ENCODE measurements at places on chromosomes 5 and 9. TPM values are rescaled to one million over a fixed set of nuclear protein-coding genes. Genes with fewer than 3 reads are reported as not detected.

Gene CD274
- polyA plus RNA-seq: 0.98 TPM

Gene STKLD1
- not detected for polyA plus RNA-seq

Gene MEIKIN
- not detected for polyA plus RNA-seq

Gene C6
- not detected for polyA plus RNA-seq

Gene GFI1B
- polyA plus RNA-seq: 0.46 TPM

Gene KCNN2
- 6.1 TPM for polyA plus RNA-seq

Gene SLC6A19
- polyA plus RNA-seq: 0.11 TPM

Gene PCDHGA9
- 5.2 TPM for polyA plus RNA-seq

Gene PRUNE2
- polyA plus RNA-seq: 23.2 TPM

Gene MRPL36
- polyA plus RNA-seq: 24.3 TPM

Gene GMCL2
- not detected for polyA plus RNA-seq

Gene TRAF2
- 7.7 TPM for polyA plus RNA-seq

Gene INSL6
- 0.32 TPM for polyA plus RNA-seq

Gene PITX1
- polyA plus RNA-seq: 6.9 TPM

Gene ARID3C
- 0.11 TPM for polyA plus RNA-seq

Gene TAF7
- 83.4 TPM for polyA plus RNA-seq

Gene CAMK2A
- polyA plus RNA-seq: 46.4 TPM

Gene DHX29
- 28.9 TPM for polyA plus RNA-seq

Gene SLC1A1
- polyA plus RNA-seq: 0.33 TPM

Gene TSPAN17
- 22.9 TPM for polyA plus RNA-seq

Gene OBP2B
- polyA plus RNA-seq: not detected

Gene NTMT1
- 35.5 TPM for polyA plus RNA-seq

Gene SLC6A7
- 0.62 TPM for polyA plus RNA-seq

Gene PPP3R2
- not detected for polyA plus RNA-seq

Gene CSF2
- polyA plus RNA-seq: not detected

Gene CCL27
- 0.53 TPM for polyA plus RNA-seq

Gene WDR31
- 2.6 TPM for polyA plus RNA-seq

Gene CDKN2A
- polyA plus RNA-seq: 0.27 TPM

Gene TRIM7
- polyA plus RNA-seq: 13.9 TPM

Gene ACTBL2
- not detected for polyA plus RNA-seq

Gene RELL2
- polyA plus RNA-seq: 0.39 TPM

Gene KIF4B
- polyA plus RNA-seq: 0.11 TPM

Gene ADAMTS16
- 6.1 TPM for polyA plus RNA-seq

Gene EPB41L4A
- 5.9 TPM for polyA plus RNA-seq

Gene PCDH12
- polyA plus RNA-seq: 16.4 TPM

Gene LCN9
- not detected for polyA plus RNA-seq

Gene PTGS1
- polyA plus RNA-seq: 11.2 TPM

Gene PCDHA2
- polyA plus RNA-seq: 0.14 TPM

Gene BTNL8
- polyA plus RNA-seq: not detected

Gene F2RL2
- polyA plus RNA-seq: 1.0 TPM

Gene GPR150
- polyA plus RNA-seq: 0.17 TPM

Gene RAPGEF6
- 10.0 TPM for polyA plus RNA-seq

Gene SPATA6L
- 0.31 TPM for polyA plus RNA-seq

Gene TMEM174
- not detected for polyA plus RNA-seq

Gene UBLCP1
- 28.5 TPM for polyA plus RNA-seq

Gene ITK
- polyA plus RNA-seq: 0.50 TPM

Gene C9orf50
- not detected for polyA plus RNA-seq

Gene PDE6A
- polyA plus RNA-seq: not detected

Gene SCGB3A2
- not detected for polyA plus RNA-seq

Gene SLC23A1
- 0.54 TPM for polyA plus RNA-seq

Gene FOXD4L5
- polyA plus RNA-seq: 0.48 TPM

Gene PROB1
- 28.6 TPM for polyA plus RNA-seq

Gene MED27
- polyA plus RNA-seq: 12.7 TPM

Gene ZNF366
- polyA plus RNA-seq: 2.6 TPM

Gene DIPK1B
- polyA plus RNA-seq: 11.7 TPM
